Melanocyte of skin (primary cell): ENCODE measurements at places on chromosomes 3 and 15. TPM values are rescaled to one million over a fixed set of nuclear protein-coding genes. Genes with fewer than 3 reads are reported as not detected.

UBA7 gene
- total RNA-seq: 80.7 and 122 TPM in 2 replicates

DZIP1L gene
- total RNA-seq: 15.5 and 30.5 TPM in 2 replicates

SPATA12 gene
- total RNA-seq: 0.31 TPM in 1 of 2 replicates, not detected in the other

IGDCC3 gene
- total RNA-seq: not detected in 2 replicates
